ENCODE measurements at places on chromosomes 12 and 14.

DNA sequence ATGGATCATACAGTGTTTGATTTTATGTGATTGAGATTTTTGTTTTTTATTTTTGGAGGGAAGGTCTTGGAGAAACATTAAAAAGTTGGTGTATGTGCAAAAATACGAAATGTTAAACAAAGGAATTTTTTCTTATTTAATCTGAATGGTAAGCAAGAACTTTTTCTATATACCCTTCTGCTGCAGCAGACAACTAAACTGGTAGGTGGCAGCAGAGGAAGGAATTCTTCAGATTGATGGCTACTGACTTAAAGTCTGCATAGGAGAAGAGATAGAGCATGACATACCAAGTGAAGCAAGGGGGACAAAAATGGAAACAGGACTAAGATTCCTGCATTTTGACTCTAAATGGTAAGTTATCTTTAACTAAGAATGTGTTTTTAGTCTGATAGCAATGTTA is 42.0 kb upstream of the A2ML1 start:
- DNase-seq = no peak

DNA sequence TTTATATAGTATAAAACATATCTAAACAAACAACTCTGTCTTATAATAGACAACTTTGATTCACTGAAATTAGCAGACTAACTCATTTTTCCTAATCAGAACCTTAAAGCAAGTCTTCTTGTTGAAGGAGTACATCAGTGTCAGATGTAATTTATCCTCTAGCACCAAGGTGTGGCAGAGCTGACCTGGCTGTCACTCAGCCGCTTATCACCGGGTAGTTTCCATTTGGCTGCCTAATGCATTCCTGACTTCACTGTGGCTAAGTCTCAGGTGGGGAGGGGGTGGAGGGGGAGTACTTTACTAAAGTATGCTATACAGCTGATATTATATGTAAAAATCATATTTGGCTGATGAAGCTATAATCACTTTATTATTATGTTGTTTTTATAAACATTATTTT is 339.9 kb upstream of the RGS6 start:
- no peak for DNase-seq

DNA sequence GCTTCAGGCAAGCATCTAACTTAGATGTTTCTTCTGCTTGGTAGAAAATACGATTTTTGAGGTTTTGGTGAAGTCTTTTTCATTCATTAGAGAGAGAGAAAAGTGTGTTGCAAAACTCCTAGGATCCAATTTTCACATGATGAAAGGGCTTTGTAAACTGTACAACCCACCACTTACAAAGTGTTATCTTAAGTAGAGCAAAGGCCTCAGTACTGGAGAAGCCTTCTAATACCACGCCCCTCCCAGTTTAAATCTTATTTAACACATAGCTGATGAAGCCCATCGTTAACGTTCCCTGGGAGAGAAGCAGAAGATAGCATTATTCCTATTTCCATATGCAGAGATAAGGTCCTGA is 869 bp downstream of the APOLD1 start:
- no peak for DNase-seq

DNA sequence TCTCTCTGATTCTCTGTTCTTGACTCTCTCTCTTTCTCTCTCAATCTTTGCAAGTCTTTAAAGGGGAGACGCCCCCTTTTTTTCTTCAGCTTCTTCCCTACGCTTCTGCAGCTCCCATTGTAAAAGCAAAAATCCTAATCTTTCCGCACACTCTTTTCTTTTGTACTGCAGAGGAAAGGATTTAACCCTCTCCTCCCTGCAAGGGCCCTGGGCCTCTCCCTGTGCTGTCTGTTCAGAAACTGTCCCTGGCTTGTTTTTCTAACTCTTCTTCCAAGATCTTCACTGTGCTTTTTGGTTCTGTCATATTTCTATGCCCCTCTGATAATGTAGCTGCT is 10.9 kb upstream of the SALL2 start:
- no peak for DNase-seq

- no peak for DNase-seq
These were observed 40.9 kb upstream of the SMUG1 start for GRCh38 chr12:54229624-54230212.

DNA sequence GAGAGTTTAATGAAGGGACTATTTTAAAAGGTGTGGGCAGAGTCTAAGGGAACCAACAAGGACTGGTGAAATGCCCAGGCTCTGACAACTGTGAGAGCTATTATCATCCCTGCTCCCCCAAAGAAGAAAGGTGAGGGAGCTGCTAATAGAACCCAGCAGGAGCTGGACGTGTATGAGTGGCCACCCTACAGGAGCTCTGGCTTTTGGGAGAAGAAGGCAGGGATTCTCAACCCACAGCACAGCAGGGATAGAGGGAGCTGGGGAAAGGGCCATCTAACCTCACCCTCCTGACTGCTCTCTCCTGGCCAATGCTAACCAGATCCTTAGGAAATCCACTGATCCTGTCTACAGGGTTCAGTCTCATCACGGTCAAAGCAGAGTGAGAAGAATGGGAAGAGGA is 57.1 kb downstream of the GRIN2B start:
- DNase-seq = no peak

GRCh38 chr12:130948136-130948535 is 5.6 kb upstream of the ADGRD1 start:
- DNase-seq = no peak

DNA sequence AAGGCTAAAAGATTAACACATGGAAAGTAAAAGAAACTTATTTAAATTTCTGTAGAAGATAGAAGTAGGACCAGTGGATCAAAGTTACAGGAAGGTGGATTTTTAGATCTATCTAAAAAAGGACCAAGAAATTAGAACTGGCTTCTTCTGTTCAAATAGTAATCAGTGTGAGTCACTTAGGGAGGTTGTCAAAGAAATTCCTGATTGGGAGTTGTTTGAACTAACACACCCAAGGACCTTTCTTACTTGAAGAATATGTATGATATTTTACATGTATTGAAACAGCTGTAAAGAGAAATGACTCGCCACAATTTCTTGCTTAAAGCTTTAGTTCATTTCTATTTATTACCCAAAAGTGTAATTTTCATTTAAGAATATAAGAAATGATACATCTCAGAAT is 256.9 kb downstream of the RAD51B start:
- no peak for DNase-seq

DNA sequence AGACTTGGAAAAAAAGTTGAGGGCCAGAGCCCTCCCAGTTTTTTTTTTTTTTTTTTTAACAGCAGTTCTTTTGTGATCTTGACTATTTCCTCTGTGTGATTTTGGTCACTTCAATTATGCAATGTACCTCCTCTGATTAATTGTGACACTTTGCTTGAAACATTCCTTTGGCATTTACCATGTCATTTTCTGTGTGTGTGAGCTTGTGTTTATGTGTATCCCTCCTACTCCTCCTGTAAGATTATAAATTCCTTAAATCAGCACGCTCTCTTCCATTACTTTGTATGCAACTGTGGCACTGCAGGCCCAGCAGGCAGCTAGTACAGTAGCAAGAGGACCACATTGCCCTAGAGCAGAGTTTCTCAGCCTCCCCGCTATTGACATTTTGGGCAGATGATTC is 33.2 kb upstream of the GALNT16 start:
- DNase-seq = no peak

GRCh38 chr12:113242026-113242418 is 20.8 kb downstream of the TPCN1 start:
- no peak for DNase-seq

DNA sequence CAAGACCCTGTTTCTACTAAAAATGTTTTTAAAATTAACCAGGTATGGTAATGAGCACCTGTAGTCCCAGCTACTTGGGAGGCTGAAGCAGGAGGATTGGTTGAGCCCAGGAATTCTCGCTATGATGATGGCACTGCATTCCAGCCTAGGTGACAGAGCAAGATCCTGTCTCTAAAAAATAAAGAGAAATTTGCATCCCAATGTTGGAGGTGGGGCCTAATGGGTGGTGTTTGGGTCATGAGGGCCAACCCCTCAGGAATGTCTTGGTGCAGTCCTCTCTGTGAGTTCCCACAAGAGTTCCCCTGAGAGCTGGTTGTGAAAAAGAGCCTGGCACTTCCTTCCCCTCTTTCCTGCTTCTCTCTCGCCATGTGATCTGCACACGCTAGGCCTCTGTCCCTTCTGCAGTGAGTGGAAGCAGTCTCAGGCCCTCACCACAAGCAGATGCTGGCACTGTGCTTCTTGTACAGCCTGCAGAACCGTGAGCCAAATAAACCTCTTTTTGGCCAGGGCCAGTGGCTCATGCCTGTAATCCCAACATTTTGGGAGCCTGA is 11.3 kb downstream of the ACOT6 start:
- no peak for DNase-seq

GRCh38 chr14:101133068-101133467 is 229.5 kb upstream of the RTL1 start:
- DNase-seq = no peak

DNA sequence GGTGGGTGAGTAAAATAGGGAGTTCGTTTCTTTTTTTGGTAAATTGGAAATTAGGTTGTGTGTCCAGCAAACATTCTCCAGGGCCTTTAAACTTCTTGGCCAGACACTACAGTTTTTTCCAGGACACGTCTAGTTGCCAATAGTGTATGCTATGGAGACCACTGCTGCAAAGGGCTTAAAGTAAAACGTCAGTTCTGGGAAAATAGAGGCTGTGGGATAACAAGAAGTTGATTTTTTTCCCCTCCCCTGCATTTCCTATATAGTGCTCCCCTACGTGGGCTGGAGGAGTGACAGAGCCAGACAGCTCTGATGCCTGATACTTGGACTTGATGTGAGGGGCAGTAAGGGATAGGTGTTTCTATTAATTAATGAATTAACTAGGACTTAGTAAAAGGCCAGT is 2.4 kb downstream of the ACVR1B start:
- no peak for DNase-seq

DNA sequence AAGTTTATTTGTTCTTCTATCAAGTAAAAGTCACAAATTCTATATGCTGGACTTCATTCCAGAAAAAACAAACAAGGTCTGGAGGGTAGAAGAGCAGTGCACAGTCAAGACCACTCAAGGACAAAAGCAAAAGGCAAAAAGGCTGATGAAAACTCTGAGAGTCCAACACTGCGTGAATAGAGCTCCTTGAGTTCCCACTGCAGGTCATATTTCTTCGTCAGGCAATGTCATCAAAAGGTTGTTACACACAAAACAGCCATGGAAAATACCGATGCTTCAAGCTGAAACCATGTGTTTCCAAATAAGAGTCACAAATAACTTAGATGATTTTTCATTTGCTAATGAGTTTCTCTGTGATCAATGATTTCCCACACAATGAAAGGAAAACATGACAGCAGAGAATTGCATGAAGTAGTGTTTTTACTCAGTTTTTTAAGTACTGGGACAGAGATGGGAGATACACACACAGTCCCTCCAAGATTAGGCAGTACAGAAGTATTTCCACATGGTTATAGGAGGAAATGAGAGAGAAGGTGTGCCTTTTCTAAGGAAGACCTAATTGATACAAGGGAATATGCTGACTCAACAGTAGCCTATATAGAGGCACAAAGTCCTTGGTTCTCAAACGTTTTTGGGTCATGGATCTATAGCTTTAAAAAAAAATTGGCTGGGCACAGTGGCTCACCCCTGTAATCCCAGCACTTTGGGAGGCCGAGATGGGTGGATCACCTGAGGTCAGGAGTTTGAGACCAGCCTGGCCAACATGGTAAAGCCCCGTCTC is 177.7 kb downstream of the MED13L start:
- no peak for DNase-seq

- no peak for DNase-seq
These were observed 155.0 kb downstream of the MDGA2 start for GRCh38 chr14:47520382-47520781.

- DNase-seq = no peak
These were observed 51.2 kb upstream of the NOS1 start for GRCh38 chr12:117412465-117413188.

GRCh38 chr12:61554268-61555008 is 705.8 kb upstream of the USP15 start:
- no peak for DNase-seq

GRCh38 chr14:58479975-58480374 is 52.5 kb downstream of the KIAA0586 start:
- no peak for DNase-seq

DNA sequence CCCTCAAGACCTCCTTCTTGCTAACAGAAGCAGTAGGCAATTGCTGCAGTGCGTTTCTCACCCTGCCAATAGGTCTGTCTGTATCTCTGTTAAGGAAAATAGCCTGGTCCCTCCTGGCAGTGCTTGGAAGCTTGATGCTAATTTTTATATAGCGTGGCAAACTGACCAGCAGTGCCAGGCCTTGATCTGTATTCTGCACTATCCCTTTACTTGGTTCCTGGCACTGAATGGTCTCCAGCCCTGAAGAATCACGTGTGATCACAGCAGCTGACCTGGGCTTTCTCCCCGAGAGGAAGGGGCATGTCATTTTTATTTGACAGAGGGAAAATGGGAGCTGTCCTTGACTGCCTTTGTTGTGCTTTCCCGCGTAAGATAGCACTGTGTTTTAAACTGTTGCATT is 48.7 kb upstream of the TRAF3 start:
- DNase-seq = no peak

DNA sequence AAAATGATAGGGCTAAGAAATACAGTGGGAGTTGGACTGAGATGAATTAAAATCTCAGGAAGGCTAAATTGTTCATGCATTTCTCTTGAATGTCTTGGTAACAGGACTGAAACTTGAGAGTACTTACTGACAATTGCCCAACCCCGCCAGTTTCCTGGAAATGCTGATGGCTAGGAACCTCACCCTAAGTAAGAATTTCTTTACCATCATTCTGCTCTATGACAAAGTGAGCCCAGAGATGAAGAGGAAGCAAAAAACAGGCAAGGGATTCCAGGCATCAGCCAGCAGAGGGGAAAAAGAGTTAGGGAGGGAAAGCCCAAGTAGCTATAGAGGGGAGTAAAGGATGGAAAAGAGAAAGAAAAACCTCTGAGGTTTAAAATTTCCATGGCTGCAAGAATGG is 397.7 kb downstream of the MDGA2 start:
- DNase-seq = no peak

DNA sequence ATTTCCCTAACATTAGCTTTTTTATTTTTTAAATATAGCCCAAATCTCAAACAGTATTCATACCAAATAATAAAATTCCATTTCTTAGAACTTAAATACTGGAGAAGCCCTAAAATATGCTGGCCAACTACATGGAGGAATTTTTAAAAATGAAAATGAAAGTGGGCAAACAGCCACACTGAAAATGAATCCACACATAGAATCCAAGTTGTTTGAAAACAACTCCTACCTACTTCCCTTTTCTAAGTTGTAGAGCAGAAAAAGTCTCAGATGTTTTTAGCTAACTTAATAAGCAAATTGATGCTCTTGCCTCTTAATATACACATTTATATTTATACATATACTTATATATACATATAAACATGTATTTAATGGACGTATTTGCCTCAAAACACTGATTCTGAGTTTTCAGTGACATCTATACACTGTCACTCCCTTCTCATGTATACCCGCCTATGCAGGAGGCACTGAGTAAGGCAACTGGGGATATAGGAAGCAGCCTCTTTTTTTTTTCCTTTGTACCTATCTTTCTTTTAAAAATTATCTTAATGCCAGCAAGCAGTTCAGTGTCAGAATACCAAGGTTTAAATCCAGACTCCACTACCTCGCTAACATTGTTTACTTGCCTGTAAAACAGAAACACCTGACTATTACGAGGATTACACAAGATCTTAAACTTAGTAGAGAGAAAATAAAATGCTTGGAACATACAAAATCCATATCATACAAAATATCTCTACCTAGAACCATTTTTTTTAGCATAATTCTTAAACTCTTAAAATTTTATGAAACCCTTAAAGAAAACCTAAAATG is 13.3 kb downstream of the DICER1 start:
- DNase-seq = no peak

- no peak for DNase-seq
These were observed 89.6 kb downstream of the LMNTD1 start for GRCh38 chr12:25463521-25463920.
